GM23248 (cell line): ENCODE measurements at places on chromosomes 1 and 21. TPM values are rescaled to one million over a fixed set of nuclear protein-coding genes. Genes with fewer than 3 reads are reported as not detected.
A peak's percentile ranks its signal among the peaks of the same experiment; 100 is the strongest.

OR2T27 gene
- total RNA-seq, result not detected in 2 replicates

DNA sequence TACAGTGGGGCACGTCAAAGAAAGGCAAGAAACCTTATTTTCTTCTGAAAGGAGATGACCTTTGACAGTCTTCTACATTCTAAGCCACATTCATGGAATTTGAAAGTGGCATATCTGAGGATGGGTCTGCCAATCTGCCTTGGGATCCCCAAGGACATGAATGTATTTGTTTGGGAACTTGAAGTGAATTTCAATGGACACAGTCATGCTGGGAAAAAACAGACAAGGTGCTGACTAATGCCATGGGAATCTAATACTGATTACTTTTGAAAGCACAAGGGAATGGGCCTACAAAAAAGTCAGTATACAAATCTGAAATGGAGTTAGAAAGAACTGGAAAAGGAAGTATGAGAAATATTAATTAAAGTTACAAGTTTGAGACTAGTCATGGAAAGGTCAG is 128.8 kb downstream of the KCNJ6 start:
- no peaks in the 10 kb centered on the region for H3K27me3 ChIP-seq
- H3K4me3 ChIP-seq, result no peak overlapping the region
- peaks cover 28% of the 10 kb centered on the region for H3K4me1 ChIP-seq
- no peaks in the 10 kb centered on the region for H3K36me3 ChIP-seq

GRCh38 chr21:46000731-46001641 is 19.4 kb downstream of the COL6A1 start:
- peaks cover 14% of the 10 kb centered on the region; the same call in 1 of the 2 replicates for H3K36me3 ChIP-seq
- peak; percentile 42 for DNase-seq
- no peak overlapping the region for H3K4me3 ChIP-seq
- no peaks in the 10 kb centered on the region for H3K4me1 ChIP-seq
- H3K27ac ChIP-seq, result no peak overlapping the region
- H3K27me3 ChIP-seq, result no peaks in the 10 kb centered on the region

GRCh38 chr1:221292652-221293051 is 413.4 kb downstream of the HLX start:
- H3K36me3 ChIP-seq, result no peaks in the 10 kb centered on the region
- H3K4me3 ChIP-seq, result no peak overlapping the region
- H3K27me3 ChIP-seq, result no peaks in the 10 kb centered on the region
- no peaks in the 10 kb centered on the region for H3K4me1 ChIP-seq
- no peak for DNase-seq

GRCh38 chr1:70220517-70221237 is 503 bp upstream of the SRSF11 start:
- peaks cover 36% of the 10 kb centered on the region for H3K36me3 ChIP-seq
- H3K27me3 ChIP-seq, result no peaks in the 10 kb centered on the region
- H3K4me3 ChIP-seq, result peak overlapping the region; percentile 95

DNA sequence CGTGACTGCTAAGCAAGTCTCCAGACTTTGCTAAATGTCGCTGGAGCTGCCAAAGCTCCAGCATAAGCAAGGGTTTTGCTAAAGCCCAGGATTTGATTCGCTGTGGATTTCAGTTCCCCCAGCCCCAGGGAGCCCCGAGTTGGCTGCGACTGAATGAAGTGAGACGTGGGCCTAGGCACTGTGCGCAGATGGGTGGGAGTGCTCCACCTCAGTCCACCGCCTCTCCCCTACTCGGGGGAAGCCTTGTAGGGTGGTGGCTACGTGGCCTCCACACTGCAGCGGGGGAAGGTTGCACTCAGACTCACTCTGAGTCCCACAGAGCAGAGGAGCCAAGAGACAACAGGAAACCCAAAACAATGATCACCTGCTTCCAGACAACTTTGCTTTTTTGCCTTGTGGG is 397.8 kb upstream of the VAMP3 start:
- no peaks in the 10 kb centered on the region for H3K27me3 ChIP-seq
- H3K36me3 ChIP-seq, result no peaks in the 10 kb centered on the region
- H3K4me1 ChIP-seq, result no peaks in the 10 kb centered on the region; the same call in 1 of the 2 replicates
- H3K27ac ChIP-seq, result no peak overlapping the region

- peak; percentile 1 for DNase-seq
- no peak overlapping the region for H3K4me3 ChIP-seq
- no peaks in the 10 kb centered on the region for H3K27me3 ChIP-seq
- H3K36me3 ChIP-seq, result no peaks in the 10 kb centered on the region
- no peak overlapping the region for H3K27ac ChIP-seq
Observed at GRCh38 chr1:4425892-4426291, 228.5 kb upstream of the AJAP1 start.

GRCh38 chr1:15053153-15053552 is 100.4 kb upstream of the TMEM51 start:
- H3K4me1 ChIP-seq, result no peaks in the 10 kb centered on the region
- H3K36me3 ChIP-seq, result no peaks in the 10 kb centered on the region
- H3K27me3 ChIP-seq, result no peaks in the 10 kb centered on the region

GRCh38 chr1:188931506-188931905 is 1546.2 kb downstream of the BRINP3 start:
- H3K4me3 ChIP-seq, result no peak overlapping the region
- H3K36me3 ChIP-seq, result no peaks in the 10 kb centered on the region
- H3K27ac ChIP-seq, result no peak overlapping the region
- no peaks in the 10 kb centered on the region for H3K4me1 ChIP-seq
- DNase-seq, result no peak
- H3K27me3 ChIP-seq, result no peaks in the 10 kb centered on the region

DNA sequence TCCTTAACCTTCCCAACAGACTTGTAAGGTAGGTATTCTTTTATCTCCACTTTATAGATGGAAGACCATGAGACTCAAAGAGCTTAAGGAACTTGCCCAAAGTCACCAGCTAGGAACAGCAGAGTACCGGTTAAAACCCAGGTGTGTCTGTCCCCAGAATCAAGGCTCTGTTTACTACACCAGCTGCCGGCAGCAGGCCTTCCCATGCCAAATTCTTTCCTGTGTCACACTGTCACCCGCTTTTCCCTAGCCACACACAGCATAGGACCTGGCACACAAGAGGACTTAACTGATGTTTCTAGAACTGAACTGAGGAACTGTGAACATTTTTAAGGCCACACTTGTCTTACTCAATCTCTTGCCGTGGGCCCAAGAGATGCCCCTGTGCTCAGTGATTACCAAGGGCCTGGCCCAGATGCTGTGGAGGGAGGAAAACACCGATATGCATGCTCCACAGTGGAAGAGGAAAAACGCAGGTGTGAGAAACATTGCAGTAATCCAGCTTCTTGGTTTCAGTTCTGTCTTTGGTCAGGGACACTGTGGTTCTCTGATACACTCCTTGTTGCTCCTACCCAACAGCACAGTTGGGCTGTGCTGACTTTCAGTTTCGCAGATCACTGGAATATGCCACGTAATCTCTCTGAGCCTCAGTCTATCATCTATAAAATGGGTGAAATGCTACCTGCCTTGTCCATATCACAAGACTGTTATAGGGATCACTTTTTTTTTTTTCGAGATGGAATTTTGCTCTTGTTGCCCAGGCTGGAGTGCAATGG is 13.9 kb upstream of the LY9 start:
- DNase-seq, result no peak
- H3K27me3 ChIP-seq, result no peaks in the 10 kb centered on the region
- H3K27ac ChIP-seq, result no peak overlapping the region
- H3K36me3 ChIP-seq, result no peaks in the 10 kb centered on the region
- no peaks in the 10 kb centered on the region for H3K4me1 ChIP-seq

KRTAP6-3 gene
- not detected in 2 replicates for total RNA-seq

BEND5 gene
- not detected in 2 replicates for total RNA-seq

CFHR1 gene
- not detected in 2 replicates for total RNA-seq

DNA sequence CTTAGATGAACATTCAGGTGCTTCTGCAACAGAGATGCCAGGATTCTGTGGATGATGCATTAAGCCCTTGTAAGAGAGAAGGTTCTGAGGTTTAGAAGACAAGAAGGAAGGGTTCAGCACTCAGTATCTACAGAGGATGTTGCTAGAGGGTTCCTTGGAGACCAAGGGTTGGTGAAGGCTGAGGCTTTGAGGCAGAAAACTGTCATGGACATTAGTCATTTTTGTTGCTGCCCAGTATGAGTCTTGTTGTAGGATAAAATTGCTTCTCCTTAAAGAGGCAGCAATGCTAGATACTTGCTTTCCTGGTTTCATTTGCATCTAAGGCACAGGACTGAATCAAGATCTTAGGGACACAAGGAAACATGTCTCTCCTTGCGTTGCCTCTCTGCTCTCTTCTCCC is 319.4 kb upstream of the NFIA start:
- H3K36me3 ChIP-seq, result no peaks in the 10 kb centered on the region
- H3K27ac ChIP-seq, result no peak overlapping the region
- DNase-seq, result peak; percentile 3
- no peak overlapping the region for H3K4me3 ChIP-seq
- no peaks in the 10 kb centered on the region for H3K27me3 ChIP-seq

DNA sequence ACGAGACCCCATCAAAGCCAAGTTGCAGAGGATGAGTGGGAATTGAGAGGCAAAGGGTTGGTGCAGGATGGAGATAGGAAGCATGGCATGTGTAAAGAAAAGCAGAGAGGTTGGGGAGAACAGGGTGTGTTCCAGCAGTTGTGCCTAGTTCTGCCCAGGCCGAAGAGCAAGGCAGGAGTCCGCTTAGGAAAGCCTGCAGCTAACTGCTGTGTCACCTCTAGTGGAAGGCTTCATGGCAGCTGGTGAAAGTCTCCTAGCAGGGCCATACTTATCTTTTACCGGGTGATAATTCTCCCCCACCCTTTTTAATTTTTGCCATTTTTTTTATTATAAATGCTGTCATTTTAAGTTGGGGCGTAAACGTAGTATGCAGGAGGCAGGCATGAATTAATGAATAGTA is 93.6 kb downstream of the NFIA start:
- no peak overlapping the region for H3K27ac ChIP-seq
- H3K4me3 ChIP-seq, result no peak overlapping the region
- peaks cover 13% of the 10 kb centered on the region for H3K4me1 ChIP-seq
- H3K27me3 ChIP-seq, result no peaks in the 10 kb centered on the region

DNA sequence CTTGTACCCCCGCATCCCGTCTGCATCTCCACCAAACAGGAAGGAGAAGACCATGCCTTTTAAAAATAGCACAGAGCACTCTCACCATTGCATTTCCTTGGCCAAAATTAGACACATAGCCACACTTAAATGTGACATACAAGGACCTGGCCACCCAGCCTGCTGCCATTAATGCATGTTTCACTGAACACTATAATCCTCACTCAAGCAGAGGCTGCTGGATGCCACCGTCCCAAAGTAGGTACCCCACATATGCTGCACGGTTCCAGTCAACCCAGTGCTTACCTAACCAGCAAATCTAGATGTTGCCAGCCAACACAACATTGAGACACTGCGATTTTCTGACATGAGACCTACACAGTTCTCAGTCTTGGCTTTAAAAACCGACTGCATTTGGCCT is 107.7 kb downstream of the ADSS2 start:
- no peaks in the 10 kb centered on the region for H3K36me3 ChIP-seq
- no peak for DNase-seq
- no peak overlapping the region for H3K27ac ChIP-seq
- H3K4me1 ChIP-seq, result peaks cover 23% of the 10 kb centered on the region
- H3K4me3 ChIP-seq, result no peak overlapping the region

DNA sequence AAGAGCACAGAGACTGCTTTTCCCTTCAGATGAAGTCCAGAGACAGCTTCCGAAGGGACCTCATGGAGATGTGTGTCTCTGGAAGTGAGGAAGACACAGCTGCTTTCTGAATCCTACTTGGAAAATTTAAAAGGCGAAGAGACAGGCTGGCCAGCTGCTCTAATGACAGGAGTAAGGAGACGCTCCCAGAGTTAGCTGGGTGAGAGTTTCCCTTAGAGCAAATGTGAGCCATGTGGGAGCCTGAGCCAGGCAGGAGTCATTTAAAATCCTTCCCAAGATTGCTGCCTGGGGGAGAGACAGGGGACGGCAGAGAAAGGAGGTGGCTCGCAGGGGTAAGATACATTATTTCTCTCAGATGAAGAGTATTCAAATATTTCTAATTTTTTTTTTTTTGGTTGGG is 53.1 kb downstream of the ZNF326 start:
- H3K27me3 ChIP-seq, result peaks cover 14% of the 10 kb centered on the region
- no peak overlapping the region for H3K27ac ChIP-seq
- H3K4me1 ChIP-seq, result no peaks in the 10 kb centered on the region
- peak; percentile 4 for DNase-seq
- H3K36me3 ChIP-seq, result no peaks in the 10 kb centered on the region
- H3K4me3 ChIP-seq, result no peak overlapping the region

- DNase-seq, result no peak
- peaks cover 7% of the 10 kb centered on the region for H3K27me3 ChIP-seq
- no peaks in the 10 kb centered on the region for H3K36me3 ChIP-seq
- H3K27ac ChIP-seq, result no peak overlapping the region
- no peaks in the 10 kb centered on the region for H3K4me1 ChIP-seq
Observed at GRCh38 chr1:153174624-153175023, 23.9 kb upstream of the SPRR2G start.

HTR6 gene
- total RNA-seq, result not detected in 2 replicates

GRCh38 chr1:67748630-67749029 is 63.6 kb downstream of the GADD45A start:
- peak; percentile 79 for DNase-seq
- H3K27ac ChIP-seq, result peak overlapping the region; percentile 86
- no peaks in the 10 kb centered on the region for H3K27me3 ChIP-seq
- no peaks in the 10 kb centered on the region for H3K36me3 ChIP-seq
- H3K4me3 ChIP-seq, result peak overlapping the region; percentile 50

GRCh38 chr1:109255678-109256077 is 6.3 kb downstream of the CELSR2 start:
- no peaks in the 10 kb centered on the region for H3K27me3 ChIP-seq
- DNase-seq, result no peak
- no peak overlapping the region for H3K27ac ChIP-seq

ALPL gene
- not detected in 2 replicates for total RNA-seq
